Stimulated activated CD4-positive, alpha-beta T cell treated with anti-CD3 and anti-CD28 coated beads, Interleukin-1b, Interleukin-23, amount 100 ng/mL, for 1 hour (primary cell): ENCODE measurements at places on chromosomes 2 and 18.

GRCh38 chr2:144859716-144860115 lies 339.8 kb upstream of the ZEB2 start:
- DNase-seq: no peak

- DNase-seq: no peak
Measured at GRCh38 chr18:31685097-31686082, 1.0 kb upstream of the B4GALT6 start.

DNA sequence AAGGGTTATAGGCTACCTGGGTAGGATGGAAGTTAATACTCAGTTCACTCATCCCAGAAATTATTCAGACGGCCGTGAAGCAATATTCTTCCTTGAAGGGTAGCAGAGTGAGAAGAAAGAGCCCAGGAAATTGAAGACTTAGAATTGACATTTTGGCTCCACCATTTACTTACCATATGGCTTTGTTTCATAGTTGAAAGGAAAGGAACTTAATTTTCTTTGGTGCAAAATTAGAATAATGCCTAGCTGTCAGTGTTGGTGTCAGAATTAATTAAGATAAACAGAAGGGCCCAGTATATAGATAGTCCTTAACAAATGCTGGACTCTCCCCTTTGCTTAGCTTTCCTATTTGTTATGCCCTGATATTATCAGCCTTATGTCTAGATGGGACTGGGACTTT lies 263.2 kb downstream of the KCNJ3 start:
- no peak for DNase-seq

- no peak for DNase-seq
Measured at GRCh38 chr2:96939415-96939814, 47.0 kb downstream of the FAM178B start.

DNA sequence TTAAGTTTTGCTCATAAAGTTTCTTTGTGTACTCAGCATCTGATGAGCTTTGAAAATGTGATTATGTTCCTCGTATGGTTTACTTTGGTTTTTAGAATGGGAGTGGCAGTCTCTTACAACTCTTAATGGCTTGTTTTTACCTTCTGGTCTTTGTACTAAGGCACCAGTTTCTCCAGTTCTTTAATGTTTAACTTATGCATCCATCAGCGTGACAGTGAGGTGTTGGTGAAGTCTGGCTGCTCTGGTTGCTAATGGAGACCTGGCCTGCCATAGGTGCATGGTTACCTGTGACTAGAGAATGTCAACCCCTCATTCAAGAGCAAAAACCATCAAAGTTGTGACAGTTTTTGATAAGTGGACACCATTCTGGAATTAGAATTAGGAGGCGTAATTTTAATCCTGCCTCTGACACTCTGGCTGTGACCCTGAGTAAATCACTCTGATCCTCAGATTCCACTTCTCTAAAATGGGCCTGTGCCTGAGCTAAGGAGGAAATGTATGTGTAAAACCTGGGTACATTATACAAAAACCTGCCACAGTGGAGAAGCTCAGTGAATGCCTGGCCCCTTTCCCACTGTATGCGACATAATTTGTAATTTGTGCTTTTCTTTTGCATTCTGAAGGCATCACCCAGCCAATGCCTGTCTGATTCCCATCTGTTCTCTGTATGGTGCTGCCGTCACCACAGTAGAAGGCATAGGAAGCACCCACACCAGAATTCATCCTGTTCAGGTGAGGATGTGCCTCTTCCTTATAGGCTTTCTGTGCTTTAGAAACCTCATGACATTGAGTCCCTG lies 11.2 kb downstream of the AOX1 start:
- no peak for DNase-seq

DNA sequence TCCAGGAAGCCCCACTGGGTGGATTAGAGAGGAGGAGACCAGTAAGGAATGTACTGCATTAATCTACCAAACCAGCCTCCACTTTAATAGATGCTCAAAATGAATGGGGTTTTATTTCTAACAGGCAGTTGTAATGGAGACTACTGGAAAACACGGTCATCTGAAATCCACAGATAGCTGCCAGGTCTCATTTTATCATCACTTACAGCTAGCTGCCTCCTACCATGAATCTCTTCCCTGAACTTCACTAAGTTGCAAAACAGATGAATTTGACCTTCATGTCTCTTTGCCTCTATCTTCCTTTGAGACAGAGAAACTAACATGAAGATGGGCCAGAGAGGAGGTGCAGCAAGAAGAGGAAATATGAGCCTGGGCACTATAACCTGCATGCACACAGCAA lies 21.9 kb downstream of the ZBTB7C start:
- no peak for DNase-seq

- DNase-seq: no peak
Measured at GRCh38 chr2:18831916-18832510, 242.6 kb upstream of the NT5C1B start.

- no peak for DNase-seq
Measured at GRCh38 chr2:196410008-196410407, 229.5 kb upstream of the CCDC150 start.

GRCh38 chr2:37449761-37450296 lies 105.4 kb downstream of the QPCT start:
- DNase-seq: no peak

DNA sequence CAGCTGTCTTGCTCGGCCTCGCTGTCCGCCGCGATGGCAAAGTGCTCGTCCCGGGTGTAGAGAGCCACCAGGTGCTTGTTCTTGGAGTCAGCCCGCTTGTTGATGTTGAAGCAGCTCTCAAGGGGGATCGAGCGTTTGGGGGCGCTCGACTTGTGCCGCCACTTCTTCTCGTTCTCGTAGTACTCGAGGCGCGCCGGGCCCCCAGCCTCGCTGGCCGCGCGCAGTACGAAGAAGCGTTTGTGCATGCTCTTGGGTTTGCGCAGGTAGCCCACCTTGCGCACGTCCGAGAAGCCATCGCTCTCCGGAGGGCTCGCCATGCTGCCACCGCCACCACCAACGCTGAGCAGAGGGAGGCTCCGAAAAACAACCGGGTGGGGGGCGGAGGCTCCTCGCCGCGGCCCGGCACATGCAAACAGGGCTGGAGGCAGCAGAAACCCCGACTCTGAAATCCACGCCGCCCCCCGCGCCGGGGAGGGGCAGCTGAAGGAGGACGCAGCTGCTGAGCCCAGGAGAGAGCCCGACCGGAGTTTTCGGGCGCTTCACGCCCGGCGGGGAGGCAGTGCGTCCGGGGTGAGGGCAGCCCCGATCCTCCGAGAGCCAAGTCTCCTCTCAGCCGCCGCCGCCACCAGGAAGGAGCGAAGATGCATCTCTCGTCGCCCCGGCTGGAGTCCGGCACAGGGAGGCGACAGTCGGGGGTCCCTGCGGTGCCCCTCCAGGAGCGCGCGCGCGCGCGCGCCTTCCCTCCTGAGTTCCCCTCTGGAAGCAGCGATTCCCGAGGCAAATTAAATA lies 1.0 kb downstream of the IRS1 start:
- no peak for DNase-seq

- no peak for DNase-seq
Measured at GRCh38 chr2:49973917-49974368, 819.6 kb upstream of the FSHR start.

GRCh38 chr2:162734866-162735265 lies 103.7 kb downstream of the KCNH7 start:
- DNase-seq: no peak

- no peak for DNase-seq
Measured at GRCh38 chr18:75474332-75474731, 46.8 kb upstream of the SMIM21 start.

GRCh38 chr18:8942909-8943545 lies 159.5 kb upstream of the NDUFV2 start:
- no peak for DNase-seq

DNA sequence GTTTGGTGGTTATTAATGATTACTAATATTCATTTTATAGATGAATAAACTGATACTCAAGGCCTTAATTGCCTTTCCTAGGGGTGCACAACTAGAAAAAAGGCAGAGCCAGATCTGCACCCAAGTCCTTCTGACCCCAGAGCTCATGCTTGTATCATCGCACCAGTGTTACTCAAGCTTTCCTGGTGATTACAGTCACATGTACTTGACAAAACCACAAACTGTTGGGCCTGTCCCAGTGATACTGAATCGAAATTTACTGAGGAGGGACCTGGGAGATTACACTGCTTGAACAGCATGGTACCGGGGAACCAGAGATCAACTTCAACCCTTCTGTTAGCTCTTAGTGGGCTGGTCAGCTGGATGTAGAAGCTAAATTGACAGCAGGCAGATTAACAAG lies 33.7 kb downstream of the FASTKD2 start:
- DNase-seq: no peak

GRCh38 chr2:9228781-9229469 lies 22.3 kb downstream of the ASAP2 start:
- no peak for DNase-seq

DNA sequence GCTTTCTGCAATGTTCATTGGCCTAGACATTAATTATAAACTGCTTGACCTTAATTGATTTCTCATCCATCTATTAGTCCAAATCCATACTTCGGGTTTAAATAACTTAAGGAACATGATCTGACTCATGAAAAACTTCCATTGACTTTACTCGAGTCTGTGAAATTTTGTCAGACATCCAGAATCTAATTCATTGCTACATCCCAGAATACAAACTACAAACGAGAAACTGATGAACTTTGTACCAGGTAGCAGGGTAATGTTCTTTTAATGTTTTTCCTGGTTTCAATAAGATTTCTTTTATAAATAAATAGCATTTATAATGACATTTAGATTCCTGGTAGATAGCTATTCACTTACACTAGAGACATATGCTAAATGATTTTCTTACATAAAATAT lies 36.0 kb upstream of the IKZF2 start:
- no peak for DNase-seq
